ENCODE measurements at places on chromosomes 5 and 9.

DNA sequence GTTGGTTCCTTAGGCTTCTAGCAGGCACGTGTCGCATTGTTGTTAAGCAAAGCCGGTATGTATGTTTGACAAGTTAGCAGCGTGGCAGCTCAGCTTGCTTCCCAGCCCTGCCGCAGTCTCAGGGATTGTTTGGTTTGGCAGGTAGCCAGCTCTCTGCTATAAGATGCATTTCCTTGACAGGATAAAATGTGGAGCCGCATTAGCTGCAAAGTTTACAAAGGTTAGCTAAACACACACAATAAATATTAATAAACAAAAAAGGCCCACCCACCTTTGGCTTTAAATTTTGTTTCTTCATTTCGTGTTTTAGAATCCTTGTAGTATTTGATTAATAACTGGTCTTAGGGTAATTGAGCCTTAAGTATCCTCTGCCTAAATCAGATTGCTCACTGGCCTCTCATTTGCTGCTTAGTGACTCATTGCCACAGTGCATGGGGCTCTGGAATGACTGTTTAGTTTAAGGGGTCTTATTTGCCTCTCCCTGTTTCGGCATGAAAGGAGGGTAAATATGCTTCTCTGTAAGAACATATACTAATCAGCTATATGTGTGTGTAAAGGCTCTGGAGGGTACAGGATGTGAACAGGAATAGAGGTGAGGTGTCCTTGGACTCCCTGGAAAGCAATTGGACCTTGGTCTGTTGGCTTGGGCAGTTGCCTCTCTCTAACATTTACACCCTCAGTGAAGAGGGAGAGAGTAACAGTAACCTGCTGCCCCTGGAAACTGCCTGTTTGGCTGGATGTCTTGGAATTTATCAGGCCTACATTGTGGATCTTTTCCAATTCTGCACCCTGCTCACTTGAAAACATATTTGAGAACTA lies 122.0 kb downstream of the GDNF start:
- peak; percentile 94 for DNase-seq

DNA sequence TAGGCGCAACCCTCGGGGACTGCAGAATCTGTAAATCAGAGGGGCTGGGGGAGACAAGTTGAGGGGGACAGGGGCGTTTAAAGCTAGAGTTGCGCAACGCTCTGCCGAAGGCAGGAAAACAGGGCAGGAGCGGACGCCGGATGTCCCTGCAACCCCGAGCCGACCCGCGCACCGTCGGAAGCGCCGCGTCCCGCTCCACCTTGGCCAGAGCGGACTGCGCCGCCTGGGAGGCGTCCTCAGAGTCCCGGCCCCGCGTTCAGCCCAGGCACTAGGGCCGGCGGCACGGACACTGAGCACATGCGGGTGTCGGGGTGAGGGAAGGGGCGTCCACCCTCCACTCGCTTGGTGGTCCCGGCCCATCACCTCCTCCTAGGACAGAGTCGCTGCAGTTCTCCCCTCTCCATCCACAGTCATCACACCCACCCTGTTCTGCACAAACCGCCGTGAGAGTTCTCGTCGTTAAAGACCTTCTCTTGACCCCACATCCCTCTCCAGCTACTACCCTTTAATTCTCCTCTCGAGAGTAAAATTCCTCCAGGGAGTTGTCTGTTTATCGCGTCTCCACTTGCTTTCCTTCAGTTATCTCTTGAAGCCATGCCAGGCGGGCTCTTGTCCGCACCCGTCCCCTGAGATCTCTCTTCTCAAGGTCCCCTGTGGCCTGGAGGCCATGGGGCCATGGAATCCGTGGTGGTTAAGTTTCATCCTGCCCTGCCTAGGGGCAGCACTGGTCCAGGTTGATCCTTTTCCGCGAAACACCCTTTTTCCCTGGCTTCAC lies 796 bp upstream of the PDLIM7 start:
- DNase-seq = no peak

DNA sequence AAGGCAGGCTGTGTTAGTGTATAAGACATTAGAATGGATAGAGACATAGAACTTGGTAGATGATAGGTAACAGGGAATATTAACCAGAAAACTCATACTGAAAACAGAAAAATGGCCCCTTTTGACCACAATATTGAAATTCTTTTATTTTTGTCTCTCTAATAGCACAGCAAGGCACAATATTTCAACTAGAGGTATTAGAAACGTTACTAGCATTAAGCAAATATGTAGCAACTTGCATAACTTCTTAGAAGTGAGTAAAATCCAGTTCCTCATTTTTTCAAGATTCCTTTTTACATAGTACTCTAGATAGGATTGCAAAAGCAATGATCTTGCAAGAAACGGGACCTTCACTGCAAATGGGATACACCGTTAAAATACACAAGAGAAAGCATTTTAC lies 102.7 kb upstream of the VCAN start:
- DNase-seq = no peak

DNA sequence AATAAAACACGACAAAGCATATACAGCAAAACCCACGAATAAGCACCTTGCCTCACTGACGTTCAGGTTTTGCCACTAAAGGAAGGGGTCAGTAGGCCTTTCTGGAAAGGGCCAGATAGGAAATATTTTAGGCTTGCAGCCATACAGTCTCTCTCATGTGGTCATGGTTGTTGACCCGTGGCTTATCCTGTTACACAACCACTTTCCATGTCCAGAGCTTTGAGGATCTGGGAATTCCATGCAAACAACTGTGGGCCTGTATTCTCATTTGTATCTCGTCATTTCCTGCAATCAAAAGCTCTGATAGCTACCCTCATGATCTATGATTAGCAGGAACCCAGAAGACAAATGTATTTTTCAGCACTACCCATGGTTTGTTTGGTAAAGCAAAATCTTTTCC lies 108.3 kb downstream of the DRD1 start:
- DNase-seq = no peak

- no peak for DNase-seq
Observed at GRCh38 chr5:156191547-156191946, 135.4 kb upstream of the SGCD start.

GRCh38 chr5:111172504-111172903 lies 51.7 kb upstream of the CAMK4 start:
- DNase-seq = no peak

DNA sequence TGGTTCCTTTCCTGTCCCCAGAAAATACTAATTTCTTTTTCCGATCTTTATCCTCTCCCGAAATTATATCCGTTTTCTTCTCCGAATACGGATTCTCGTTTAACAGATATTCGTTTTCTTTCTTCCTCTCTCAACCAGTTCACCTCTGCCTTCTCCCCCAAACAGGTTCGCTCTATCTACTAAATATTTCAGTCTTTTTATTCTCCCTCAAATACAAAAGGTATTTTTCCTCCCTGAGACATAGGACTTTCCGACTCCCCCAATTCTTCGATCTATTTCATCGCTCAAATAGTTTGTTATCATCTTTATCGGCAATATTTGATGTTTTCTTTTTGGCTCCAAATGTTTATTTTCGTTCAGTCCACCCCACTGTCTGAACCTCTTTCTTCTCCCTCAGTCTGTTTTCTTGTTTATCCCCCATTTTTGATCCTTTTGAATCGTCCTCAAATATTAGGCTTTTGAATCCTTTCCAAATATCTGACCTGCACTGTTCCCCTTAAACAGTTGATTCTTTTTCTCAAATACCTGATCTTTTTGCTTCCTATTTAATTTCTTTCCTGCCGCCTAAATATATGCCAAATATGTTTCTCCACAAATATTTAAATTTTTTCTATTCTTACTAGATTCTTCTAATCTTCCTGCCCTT lies 4.4 kb downstream of the PITX1 start:
- no peak for DNase-seq

GRCh38 chr5:89722538-89722937 lies 687.0 kb downstream of the CETN3 start:
- no peak for DNase-seq

- no peak for DNase-seq
Observed at GRCh38 chr9:135822374-135822755, 85.0 kb downstream of the CAMSAP1 start.

- DNase-seq = no peak
Observed at GRCh38 chr5:390623-391491, 52.1 kb upstream of the EXOC3 start.

DNA sequence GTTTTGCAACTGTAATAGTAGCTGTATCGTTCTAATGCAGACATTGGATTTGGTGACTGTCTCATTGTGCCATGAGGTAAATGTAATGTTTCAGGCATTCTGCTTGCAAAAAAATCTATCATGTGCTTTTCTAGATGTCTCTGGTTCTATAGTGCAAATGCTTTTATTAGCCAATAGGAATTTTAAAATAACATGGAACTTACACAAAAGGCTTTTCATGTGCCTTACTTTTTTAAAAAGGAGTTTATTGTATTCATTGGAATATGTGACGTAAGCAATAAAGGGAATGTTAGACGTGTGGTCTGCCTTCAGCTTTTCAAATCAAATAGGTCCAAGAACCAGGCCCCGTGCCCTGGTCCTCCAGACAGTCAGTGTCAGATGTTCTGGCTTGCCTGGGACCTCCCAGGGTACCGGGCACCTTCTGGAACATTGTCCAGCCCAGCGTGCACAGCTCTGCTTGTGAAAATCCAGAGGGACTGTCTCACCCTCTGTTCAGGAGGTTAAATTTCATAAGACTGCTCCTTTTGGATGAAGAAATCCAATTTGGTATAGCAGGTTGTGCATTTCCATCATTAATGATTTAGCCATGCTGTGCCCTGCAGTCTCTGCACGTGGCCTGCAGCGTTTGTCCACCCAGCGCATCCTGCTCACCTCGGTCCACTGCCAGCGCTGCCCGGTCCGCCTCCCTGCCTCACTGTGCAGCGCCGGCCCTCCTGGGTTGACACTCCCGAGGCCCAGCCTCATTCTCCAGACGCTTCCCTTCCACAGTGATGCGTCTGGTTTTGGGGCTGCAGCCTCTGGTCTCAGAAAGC lies 6.6 kb upstream of the AHRR start:
- DNase-seq = no peak

- DNase-seq = no peak
Observed at GRCh38 chr5:148776780-148777179, 49.6 kb upstream of the ADRB2 start.

DNA sequence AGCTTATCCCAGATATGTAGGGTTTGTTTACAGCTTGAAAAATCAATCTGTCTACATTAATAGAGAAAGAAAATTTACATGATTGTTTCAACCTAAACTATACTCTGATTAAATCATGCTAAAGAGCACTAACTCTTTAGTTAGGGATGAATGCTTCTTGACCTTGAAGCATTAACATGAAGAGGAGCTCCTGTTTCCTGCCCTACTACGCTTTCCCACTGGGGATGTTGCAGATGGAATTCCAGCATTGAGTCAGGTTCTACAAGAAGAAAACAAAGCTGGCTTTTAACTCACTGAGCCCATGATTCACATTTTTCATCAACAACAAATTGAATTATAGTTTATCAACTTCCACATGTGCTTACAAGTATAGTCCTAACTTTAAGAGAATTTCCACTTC lies 471.3 kb downstream of the TMEM232 start:
- DNase-seq = no peak

- DNase-seq = peak; percentile 78
Observed at GRCh38 chr9:14909961-14910805, at the start of gene FREM1. Gene FREM1 (minus strand): TSS chr9:14910428. CDS start chr9:14868977, 41,451 bp downstream.

DNA sequence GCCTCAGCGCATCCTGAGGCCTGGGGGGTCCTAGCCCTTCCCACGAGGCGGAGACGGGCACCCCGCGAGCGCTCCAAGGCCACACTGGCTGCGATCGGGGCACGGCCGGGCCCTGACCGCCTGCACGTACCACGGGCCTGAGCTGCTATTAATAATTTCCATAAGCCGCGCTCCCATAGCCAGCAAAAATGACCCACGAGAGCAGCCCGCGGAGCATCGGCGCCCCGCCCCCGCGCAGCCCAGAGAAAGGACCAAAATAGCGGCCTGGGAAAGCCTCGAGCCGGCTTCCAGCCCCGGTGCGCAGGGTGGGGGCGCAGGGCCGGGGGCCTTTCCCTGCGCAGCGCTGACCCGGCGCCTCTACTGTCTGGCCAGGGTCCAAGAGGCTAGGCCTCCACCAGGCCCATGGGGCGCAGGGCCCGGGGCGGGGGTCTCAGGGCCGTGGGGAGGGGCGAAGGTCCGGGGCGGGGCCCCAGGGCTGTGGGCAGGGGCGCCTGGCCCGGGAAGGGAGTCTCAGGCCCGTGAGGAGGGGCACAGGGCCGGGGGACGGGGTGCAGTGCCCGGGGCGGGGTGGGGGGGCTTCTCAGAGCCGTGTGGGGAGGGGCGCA lies 54.4 kb downstream of the EXD3 start:
- no peak for DNase-seq

- DNase-seq = no peak
Observed at GRCh38 chr5:4716781-4717180, 423.3 kb upstream of the ADAMTS16 start.

GRCh38 chr5:61788548-61788947 lies 456.5 kb downstream of the ZSWIM6 start:
- DNase-seq = no peak

GRCh38 chr9:33651125-33651524 lies 127.1 kb downstream of the ANKRD18B start:
- DNase-seq = no peak

GRCh38 chr5:68966596-68966995 lies 127.2 kb upstream of the SLC30A5 start:
- no peak for DNase-seq

Data from NCI-H1105 treated with DMSO at 0.1 percent for 48 hours (cell line).